ENCODE measurements at places on chromosomes 2 and 18.

- no peak for DNase-seq
Observed at GRCh38 chr2:46188041-46188716, 109.0 kb upstream of the EPAS1 start.

DNA sequence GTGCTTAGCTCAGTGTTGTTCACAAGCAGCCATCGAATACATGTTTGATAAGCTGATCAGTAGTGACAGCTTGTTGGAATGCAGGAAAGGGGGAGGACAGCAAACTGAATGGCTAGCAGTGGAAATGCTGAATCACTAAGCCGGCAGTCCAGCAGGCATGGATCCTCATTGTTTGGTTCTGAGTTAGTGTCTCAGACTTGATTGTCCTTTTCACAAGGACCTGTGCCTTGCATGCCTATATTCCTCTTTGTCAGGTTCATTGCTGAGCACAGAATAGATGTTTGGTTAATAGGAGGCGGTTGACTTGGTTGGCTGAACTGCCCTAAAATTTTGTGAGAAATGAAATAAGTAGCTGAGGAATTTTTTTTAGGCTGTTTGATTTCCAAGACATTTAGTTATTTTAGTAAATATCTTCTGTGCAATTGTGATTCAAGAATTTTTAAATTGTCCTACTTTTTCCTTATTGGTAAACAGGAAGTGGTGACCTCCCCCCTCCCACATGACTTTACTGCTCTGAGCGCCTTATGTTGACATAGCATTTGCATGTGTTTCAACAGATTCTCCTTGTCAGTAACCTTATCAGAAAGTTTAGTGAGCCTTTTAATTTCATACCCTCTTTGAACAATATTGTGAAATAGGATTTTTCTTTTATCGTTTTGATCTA, 21.4 kb upstream of the STON1 start:
- DNase-seq = no peak

GRCh38 chr2:217366966-217367365, 507.1 kb upstream of the TNP1 start:
- no peak for DNase-seq

- DNase-seq = no peak
Observed at GRCh38 chr2:226477221-226478108, 322.2 kb downstream of the IRS1 start.

DNA sequence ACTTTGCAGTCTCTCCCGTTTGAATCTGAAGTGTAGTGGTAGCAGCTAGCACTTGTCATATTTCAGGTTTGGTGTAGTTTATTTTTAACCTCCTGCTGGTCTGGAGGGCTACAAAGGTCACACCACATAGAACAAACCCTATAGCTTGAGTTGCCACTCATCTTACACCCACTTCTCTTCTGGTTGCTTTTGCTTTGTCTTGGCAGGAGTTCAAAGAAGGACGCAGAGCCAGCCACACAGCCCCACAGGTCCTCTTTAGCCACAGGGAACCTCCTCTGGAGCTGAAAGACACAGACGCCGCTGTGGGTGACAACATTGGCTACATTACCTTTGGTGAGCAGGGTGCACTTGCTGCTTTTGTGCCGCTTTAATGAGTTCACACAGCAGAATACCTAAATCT, 15.6 kb upstream of the GPBAR1 start:
- no peak for DNase-seq

DNA sequence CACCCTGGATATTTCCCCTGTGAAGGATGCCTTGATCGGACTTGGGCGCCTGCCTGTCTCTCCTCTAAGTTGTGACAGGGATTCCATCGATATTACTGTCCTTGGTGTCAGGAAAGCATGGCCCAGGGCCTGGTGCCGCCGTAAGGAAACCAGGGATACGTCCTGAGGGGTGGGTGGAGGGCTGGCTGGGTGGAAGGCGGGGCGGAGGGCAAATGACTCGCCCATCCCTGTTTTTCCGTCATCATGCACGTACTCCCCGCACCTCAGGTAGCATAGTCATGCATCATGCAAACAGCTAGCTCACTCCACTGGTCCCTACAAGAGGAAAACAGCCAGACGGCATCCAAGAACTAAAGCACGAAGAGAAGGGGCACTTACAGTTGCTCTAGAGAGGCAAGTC, 57.1 kb downstream of the PXDN start:
- DNase-seq = no peak

DNA sequence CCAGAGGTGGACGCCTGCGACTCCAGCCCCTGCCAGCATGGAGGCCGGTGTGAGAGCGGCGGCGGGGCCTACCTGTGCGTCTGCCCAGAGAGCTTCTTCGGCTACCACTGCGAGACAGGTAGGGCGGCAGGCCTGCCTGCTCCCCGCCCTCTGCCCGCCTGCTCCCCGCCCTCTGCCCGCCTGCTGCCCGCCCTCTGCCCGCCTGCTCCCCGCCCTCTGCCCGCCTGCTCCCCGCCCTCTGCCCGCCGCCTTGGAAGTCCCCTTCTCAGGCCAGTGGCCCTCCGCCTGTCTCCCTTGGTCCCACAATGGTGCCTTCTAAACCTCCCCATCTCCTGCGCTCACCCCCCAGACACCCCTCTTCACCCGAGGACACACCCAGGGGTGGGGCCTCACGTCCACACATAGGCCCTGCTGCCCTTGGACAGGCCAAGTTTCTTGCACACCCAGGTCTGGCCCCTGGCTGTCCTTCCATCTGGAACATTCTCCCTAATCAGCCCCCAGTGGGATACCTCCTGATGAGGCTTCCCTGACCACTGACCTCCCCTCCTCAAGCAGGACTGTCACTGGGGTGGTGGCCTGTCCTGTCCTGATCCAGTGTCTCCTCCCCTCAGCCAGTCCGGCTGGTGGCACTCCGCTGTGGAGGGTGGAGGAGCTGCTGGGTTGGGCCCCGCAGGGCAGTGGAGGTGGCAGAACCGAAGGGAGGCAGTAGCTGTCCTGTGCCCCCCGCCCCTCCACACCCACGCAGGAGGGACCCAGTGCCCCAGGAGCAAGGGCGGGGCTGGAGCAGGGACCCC, 37.9 kb downstream of the MTERF4 start:
- DNase-seq = no peak

- no peak for DNase-seq
Observed at GRCh38 chr2:168642873-168643272, 159.6 kb upstream of the NOSTRIN start.

- no peak for DNase-seq
Observed at GRCh38 chr2:234836271-234836670, 115.5 kb upstream of the SH3BP4 start.
